ENCODE measurements at places on chromosomes 6 and 20.

DNA sequence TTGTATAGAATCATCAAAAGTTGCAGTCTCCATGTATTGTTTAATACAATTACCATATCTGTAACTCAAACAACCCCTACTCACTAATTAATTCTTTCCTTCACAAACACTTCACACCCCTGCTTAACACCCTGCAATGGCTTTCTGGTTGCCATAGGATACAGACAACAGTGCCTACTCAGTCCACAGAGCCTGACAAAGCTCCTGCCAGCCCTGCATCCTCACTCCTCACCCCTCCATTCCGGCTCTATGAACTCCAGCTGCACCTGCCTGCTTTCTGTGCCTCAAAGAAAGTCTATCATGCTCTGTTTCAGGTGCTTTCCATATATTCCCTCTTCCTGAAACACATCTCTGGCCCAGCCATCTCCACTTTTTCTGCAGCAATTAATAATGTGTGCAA, 253.4 kb downstream of the HACE1 start:
- DNase-seq: no peak

GRCh38 chr6:135176464-135176863, 4.6 kb upstream of the MYB start:
- DNase-seq: no peak

DNA sequence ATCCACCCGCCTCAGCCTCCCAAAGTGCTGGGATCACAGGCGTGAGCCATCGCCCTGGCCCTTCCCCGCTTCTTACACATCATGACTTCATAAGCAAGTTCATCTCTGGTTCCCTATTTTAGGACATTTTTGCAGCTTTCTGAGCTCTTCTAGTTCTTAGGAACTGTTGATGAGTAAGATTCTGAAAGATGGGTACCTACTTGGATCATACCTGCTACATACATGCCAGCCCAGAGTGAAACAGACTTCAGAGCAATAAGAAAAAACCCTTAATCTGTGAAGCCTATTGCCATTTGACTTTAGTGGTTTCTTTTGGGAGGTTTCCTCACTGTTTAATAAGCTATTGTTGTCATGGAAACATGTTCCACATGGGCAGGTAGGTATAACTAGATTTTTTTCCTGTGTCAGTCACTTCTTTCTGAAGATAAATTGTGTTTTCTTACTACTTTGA, 27.9 kb upstream of the TMEM217 start:
- no peak for DNase-seq

DNA sequence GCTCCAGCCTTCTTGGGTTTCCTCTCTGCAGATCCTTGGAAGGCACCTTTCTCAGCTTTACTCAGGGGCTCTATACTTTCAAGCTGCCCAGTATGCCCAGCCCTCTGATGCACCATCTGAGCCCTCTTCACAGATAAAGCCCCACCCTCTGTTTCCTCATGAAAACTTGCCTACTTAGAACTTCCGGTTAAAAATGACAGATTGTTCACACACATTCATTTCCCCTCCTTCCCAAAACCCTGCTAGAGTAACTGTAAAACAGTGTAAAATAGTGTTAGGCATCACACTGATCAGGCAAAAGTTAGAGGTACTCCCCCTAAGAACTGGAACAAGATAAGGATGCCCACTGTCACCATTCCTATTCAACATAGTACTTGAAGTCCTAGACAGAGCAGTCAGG, 14.0 kb upstream of the GCM1 start:
- no peak for DNase-seq

DNA sequence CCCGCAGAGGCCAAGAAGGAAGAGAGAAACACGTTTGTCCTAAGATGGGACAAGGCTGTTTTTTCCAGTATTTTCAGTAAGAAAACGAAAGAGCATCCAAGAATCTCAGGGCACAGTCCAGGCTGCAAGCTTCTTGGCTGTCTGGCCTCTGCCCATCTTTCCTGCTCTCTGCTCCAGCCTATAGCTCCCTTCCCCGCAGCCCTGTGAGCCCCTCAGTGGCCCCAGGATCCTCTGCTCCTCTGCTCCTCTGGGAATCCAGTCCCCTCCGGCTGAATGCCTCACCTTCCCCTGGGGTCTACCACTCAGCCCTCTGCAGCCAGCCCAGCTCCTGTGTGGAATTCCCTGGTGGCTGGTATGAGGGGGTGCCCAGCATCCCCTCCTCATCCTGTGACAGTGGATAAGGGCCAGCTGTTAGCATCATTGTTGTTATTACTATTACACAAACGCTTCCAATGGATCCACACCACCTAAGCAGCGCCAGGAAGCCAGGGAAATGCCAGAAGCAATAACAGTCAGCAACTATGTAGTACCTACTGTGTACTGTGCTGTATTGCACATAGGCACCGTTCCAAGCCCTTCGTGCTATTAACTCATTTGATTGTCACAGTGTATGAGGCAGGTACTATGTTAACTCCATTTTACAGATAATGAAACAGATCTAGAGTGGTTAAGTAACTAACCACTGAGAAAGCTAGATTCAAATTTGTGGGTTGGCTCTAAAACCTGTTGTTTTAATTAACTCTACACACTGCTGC, 60.3 kb upstream of the PTPN1 start:
- DNase-seq: no peak

DNA sequence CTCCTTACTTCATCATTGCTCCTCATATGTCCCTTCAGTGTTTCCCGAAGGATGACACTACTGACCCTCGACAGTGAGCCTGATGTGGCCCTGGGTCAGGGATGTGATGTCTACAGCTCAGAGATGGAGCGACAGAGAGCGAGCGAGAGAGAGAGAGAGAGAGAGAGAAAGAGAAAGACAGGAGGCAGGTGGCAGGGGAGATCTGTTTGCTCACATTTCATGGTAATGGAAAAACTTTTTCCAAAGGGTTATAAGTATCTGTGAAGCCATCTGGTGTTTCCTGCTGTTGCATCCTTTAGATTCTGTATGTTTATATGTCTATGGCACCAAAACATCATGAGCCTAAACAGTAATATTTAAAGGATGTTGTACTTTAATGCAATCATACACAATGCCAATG, 77.2 kb downstream of the PPP1R3G start:
- no peak for DNase-seq

DNA sequence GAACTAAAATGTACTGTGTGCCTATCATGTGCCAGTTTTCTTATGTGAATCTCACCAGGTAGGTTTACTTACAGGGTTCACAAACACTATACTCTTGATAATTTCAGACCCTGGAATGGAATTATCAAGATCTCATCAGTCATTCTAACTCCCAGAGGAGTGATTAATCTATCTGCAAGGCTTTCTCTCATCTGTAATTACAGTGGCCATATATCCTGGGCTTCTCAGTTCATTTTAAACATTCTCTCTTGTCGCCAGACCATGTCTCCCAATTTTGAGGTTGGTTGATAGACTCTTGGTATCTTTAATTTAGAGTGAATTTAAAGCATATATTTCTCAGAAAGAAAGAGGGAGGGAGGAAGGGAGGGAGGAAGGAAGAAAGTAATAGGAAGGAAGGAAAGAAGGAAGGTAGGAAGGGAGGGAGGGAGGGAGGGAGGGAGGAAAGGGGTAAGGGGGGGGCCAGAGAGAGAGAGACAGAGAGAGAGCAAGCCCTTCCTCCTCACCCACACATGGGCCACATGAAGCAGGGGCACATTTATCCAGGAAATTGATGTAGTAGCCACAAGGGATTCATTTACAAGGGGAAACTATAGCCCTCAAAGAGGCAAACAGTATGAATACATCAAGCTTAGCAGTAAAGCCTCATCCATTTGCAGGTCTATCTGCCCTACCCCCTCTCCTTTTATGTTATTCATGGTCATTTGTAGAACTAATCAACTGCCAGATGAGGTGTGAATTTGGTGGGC, 25.8 kb upstream of the NRSN1 start:
- DNase-seq: no peak

- DNase-seq: no peak
Observed at GRCh38 chr6:27049863-27050781, 197.4 kb upstream of the PRSS16 start.

DNA sequence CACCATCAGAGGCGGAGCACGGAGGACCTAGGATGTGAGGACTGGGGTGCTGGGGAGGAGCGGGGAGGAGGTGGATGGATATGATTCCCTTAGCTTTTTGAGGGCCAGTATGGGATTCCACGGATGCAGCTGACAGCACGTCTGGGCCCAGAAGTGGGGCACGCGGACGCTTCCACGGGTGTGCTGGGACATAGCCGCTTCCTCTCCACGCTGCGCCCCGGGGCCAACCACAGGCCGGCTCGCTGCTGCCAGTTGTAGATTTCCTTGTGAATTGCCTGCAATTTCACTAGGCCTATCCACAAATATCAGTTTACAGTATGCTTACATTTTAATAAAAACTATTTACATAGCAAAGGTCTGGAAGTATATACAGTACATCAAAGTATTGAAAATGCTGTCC, 23.9 kb downstream of the PAX1 start:
- no peak for DNase-seq

- no peak for DNase-seq
Observed at GRCh38 chr20:57792386-57793080, 82.7 kb upstream of the PMEPA1 start.

DNA sequence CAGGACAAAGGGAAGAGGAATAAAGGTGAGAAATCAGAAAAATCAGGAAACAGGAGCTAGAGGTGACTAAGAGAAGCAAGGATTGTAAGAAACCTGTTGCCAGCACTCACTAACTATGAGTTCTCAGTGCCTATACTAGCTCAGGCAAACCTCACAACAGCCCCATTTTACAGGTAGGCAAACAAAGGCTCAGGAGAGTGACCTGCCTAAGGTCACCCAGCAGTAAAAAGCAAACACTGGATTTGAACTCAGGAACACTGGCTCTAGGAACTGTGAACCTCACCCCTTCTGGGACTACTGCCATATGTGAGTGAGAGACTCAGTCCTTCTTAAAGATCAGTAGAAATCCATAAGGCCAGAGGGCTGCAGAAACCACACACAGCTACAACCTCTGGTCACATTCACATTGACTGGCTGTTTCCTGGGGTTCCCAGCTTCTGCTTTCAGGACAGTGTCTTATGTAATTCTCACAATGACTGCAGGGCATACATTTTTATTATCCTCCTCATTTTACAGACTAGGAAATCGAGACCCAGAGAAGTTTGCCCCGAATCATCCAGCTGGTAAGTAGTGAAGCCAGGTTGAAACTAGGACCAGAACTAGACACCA, 80.7 kb upstream of the MAFB start:
- DNase-seq: no peak

DNA sequence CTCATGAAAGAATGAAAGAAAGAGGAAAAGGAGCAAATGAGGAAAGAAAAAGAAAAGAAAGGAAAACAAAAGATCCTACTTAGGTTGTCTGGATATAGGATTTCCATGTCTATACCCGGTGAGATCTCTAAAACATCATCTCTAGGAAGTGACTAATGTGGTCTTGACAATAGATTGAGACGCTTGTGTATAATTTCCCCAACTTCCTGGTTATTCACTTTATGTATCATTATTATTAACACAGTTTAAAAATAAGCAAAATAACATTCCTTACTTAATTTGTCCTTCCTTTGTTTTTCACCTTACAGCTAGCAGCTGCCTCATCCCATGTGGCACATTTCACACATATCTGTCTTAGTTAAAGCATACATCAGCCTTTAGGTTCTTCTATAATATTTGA, 27.0 kb downstream of the LAMA4 start:
- no peak for DNase-seq

- DNase-seq: no peak
Observed at GRCh38 chr6:163489584-163489983, 75.1 kb downstream of the QKI start.

DNA sequence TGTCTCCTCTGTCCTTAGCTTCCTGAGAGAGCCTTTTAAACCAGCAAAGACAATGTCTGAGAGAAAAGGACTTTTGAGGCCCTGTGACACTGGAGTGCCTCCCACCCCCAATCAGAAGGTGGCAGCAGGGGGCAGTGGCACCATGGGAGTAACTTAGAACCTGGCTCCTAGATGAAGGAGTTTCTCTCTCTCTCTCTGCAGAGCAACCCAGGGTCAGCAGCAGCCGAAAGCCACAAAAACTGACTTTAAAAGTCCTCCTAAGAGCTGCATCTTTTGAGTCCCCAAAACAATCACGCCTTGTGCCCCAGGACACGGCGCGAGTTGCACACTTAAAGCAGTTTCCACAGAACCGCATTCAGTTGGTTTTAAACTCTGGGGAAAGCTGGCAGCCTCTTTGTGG, 5.3 kb upstream of the TCP11 start:
- DNase-seq: no peak

GRCh38 chr6:29757282-29757681, 34.0 kb downstream of the HLA-F start:
- no peak for DNase-seq

DNA sequence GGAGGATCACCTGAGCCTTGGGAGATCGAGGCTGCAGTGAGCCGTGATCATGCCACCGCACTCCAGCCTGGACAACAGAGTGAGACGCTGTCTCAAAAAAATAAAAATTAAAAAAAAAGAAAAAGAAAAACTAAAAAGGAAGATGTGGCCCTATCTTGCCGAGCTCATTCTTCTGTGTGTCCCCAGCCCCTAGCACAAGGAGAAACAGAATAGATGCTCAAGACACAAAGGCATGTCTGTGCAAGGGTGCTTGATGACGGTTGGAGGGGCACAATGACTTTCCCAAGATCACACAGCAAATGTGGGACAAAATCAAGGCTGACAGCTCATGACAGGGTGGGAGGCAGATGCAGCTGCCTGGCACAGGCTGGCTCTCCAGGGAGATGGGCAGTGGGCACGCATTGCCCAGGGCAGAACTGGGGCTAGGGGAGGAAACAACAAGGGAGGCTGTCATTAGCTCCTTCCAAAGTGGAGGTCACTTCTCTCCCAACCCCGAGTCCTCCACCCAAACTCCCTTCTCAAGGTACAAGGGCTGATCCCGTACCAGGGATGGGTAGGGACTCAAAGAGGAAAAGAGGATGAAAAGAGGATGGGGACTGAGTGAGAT, 775 bp upstream of the NRSN2 start:
- no peak for DNase-seq

DNA sequence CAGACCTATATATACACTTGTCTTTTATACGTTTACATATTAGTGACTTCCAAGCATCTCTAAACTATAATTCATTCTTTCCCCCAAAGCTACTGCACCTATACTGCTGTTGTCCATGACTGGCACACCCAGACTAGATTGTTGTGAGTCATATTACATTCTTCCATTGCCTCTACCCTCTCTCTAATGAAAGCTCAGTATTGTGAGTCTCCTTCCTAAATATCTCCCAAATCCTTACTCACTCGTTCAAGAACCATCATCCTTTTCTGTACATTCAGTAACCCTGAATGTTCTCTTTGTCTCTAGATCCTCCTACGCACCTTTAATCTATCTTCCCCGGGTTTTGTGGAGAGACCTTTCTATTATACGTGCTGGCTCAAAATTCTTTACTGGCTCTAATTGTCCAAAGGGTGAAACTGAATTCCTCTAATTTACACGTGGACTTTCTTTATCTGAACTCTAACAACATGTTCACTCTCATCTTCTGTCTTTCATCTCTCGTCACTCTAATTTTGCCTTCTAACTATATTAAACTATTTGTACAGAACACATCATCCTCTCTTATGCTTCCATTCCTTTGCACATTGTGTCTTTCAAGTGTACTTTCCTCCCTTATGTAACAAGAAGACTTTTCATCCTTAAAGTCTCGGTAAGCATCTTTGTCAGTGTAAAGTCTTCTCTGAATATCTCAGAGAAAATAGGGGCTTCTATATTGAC, 109.3 kb downstream of the IBTK start:
- DNase-seq: no peak

GRCh38 chr6:29676981-29677601, 3.9 kb downstream of the ZFP57 start:
- DNase-seq: no peak

Measured in T follicular helper cell (primary cell).